ENCODE measurements at places on chromosomes 4 and X.

DNA sequence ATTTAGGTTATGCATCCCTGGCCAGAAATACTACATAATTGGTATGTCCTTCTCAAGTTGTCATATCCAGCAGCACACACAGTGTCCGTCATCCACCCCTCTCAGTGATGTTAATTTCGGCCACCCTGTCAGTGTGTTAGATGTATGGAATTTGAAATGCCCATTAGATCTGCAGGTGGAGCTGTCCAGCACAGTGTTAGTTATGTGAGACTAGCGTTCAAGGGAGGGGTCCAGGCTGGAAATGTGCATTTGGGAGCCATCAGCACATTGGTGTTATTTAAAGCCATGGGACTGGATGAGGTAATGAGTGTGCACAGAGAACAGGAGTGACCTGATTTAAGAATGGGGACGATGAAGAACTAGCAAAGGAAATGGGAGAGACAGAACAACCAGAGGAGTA is 22.4 kb downstream of the ANAPC4 start:
- no peak for DNase-seq

DNA sequence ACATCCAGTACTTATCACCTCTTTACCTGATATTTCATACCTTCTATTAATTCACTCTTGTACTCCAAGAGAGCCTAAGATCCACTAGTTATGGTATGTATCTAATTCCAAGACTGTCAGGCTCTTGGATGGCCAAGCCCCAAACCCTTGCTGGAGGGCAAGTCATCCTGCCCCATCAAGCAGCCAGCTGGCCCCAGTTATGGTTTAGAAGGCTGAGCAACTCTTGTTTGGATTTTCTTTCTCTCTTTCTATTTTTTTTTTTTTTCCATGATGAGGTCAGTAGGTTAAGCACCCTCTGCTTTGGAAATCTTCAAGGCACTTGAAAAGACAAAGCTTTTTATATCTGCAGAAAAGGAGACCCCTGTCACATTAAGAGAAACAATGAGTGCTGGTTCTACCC is 10.9 kb upstream of the FGF16 start:
- no peak for DNase-seq

DNA sequence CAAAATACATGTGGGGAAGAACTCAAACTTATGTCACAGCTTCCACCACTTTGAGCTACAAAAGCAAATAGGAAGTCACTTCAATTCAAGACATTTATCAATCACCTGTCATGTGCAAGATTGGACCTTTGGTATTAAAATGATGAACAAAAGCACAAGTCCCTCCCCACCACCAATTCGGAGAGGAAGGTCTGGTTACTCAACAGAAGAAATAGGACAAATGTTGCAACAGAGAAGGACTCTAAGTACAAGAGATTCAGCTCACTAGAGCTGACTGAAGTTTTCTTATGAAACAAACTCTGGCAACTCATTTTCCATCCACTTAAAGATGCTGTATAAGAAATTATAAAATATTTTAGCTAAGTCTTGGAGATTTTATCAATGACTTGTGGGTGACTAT is 16.0 kb upstream of the MMRN1 start:
- no peak for DNase-seq

DNA sequence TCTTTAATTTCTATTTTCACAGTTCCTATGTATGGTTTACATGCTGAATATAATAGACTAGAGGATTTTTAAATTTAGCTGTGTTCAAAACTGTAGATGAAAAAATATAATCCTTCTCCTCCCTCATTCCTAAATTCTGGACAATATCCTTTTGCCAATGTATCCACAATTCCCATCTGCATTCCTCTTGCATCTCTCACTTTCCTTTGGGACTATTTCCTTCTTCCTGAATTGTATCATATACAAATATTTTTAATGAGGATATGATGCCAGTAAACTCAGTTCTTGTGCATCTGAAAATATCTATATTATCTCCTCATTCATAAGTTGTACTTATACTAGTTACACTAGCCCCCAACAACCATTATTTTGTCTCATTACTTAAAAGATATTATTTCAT is 46.7 kb downstream of the DDX60L start:
- no peak for DNase-seq

DNA sequence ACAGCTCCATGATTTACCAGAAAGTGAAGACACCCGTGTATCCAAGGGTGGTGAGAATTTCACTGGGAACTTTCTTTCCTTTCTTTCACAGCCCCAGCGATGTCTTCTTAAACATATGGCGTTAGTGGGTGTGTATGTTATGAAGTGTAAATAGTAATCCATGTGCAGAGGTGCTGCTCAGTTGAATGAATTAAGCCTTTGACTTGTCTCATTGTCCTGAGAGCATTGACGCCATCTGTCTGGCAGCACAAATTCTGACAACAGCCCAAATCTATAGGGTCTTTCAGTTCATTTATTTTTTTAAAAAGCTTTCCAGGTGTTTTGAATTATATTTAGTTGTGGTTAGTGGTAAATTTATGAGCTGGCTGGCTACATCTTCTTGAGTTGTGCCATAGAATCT is 69.4 kb downstream of the CLCN5 start:
- DNase-seq = no peak

DNA sequence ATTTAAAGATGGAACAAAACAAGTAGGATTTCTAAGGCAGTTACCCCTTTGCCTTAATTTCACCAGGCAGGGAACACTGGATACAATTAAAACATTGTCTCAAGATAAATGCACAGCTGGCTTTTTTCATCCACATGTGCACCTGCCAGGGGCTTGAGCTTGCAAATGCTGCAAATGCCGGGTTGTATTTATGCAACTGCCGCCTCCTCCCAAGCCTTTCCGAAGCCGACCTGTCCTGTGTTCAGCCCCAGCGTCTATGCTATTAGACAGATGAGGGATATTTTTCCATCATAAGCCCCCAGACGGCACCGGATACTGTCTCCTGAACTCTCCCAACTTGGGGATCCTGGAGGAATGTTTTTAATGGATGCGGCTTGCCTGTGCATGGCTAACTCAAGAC is 251.6 kb downstream of the CRLF2 start:
- DNase-seq = no peak

DNA sequence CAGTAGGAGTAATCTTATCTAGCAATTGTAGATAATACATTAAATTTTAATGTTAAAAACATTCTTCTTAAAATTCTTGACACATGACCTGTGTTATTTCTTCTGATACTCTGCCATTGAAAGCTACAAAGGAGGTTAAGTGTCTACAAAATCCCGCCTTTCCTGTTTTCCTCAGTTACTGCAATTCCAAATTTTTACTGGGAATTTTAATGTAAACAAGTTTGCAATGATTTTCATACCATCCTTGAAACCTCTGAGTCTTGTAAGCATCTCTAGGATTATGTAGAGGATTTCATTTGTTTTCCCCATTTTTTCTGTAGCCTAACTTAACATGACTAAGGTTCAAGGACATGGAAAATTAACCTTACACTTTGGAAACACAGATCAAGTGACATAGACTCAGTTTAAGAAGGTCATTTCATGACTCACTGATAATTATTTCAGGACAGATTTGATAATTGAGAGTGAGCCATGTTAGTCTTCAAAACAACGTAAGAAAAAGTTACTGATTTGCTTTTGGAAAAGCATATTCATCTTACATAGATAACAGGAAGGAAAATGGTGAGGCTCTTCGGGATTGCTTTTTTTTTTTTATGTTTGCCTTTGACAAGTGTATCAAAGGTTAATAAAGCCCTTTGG is 39.6 kb upstream of the PDLIM5 start:
- no peak for DNase-seq

DNA sequence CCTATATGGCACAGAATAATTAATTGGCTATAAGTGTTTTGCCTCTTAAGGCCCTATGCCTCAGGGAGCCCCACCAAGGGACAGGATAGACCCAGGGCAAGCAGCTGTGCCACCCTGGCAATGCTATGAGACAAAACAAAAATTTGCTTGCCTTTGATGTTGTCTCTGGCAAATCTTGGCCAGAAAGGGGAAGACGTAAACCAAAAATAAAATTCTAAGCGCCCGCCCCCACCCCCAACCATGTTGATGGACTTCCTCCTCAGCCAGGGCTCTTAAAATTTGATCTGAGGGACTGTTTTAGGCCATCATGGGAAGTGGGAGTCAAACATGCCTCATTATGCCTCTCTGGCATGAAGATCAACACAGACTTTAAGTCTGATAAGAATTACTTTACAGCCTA is 130.5 kb upstream of the APOOL start:
- DNase-seq = no peak

DNA sequence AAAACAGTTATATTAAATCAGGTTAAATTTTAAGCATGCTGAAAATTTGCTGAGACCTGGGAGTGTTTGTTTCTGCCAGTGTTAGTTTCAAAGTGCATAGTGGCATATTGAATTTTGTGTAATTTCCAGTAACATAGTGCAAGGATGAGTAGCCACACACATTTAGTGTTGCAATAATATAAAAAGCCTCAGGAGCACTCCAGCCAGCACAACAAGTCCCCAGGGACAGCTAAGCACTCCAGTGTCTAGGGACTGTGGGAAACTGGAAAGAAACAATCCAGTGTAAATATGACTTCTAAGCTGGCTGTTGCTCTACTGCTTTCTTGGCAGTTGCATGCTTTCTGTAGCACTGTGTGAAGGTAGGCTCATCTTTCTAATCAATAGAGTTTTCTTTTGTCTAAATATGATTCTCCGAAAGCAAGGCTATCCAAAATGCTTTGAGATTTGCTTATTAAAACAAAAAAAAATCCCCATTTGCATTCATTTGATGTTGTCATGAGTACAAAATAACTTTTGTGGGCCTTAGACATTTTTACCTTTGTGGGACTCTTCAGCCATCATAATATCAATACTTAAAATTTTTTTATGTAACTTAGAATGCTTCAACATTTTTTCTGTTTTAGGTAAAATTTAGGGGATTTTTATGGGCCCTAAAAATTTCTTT is 24.2 kb upstream of the CXCL2 start:
- DNase-seq = no peak

- DNase-seq = peak; percentile 38
Measured at GRCh38 chr4:8537041-8537461, 43.1 kb upstream of the GPR78 start.

DNA sequence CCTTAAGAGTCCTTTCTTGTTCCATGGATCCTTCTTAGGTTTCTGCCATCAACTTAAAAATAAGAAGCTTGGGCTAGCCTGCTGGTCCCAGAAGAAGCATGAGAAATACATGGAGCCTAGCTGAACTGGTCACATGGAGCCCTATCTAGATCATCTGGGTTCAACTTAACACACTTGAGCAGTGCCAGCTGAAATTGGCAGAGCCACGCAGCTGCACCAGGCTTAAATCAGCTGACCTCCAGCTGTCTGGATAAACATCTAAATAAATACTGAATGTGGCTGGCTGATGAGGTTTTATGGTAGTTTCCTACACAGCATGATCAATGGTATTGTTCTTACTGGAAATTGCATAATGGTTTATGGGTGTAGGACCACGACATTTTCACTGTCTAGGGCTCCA is 598.4 kb upstream of the FAM241A start:
- DNase-seq = no peak

- DNase-seq = no peak
Measured at GRCh38 chrX:150572206-150572605, 3.8 kb downstream of the MTM1 start.

- no peak for DNase-seq
Measured at GRCh38 chr4:121308328-121308663, 72.5 kb downstream of the QRFPR start.

GRCh38 chr4:156499684-156500083 is 471.9 kb downstream of the PDGFC start:
- no peak for DNase-seq

DNA sequence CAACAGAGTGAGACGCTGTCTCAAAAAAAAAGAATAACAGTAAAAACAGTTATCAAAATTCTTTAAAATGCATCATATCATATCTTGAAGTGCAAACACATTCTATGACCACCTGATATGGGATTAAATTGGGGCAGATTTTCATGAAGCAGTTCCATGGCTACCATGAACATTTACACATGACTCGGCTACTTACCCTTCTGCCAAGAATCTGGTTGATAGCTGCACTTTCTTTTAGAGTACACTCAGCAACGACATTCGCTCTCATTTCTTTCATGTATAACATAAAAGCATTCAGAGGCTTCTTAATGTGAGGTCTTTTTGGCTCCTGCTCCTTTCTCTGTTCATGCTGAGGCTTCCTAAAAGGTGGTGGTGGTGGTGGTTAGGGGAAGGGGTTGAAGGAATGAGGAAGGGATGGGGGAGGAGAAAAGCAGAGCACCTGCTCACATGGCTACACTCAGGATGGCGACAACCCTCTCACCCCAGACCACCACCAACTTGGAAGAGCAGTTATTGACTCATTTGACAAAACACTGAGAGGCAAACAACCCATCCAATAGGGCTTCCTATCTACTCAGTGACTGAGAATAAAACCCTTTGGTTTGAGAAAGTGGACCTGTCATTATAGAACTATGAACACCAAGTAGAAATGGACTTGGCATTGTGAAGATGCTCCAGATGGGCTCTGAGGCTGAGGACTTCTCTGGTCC is 88.5 kb downstream of the HADH start:
- DNase-seq = no peak

- DNase-seq = no peak
Measured at GRCh38 chrX:17588303-17588702, 149.0 kb upstream of the SCML1 start.

DNA sequence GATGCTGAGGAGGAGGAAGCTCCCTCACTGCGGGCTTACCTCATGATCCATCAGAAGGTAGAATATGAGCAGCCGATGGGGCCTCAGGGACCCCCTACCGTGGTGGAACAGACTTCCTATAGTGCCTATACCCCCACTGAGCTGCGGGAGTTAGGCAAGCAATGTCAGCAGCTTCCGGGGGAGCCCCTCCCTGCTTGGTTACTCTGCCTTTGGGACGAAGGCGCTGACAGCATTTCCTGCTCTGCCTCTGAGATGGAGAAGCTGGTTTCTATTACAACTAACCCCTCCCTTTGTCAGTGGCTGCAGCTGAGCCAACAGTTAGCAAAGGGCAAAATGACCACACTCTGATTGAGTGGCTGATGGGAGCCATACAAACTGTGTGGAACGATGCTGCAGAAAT is 430.7 kb downstream of the IDS start:
- DNase-seq = no peak

- DNase-seq = no peak
Measured at GRCh38 chr4:47714269-47714668, 123.6 kb downstream of the CORIN start.

GRCh38 chr4:55366621-55367020 is 20.6 kb downstream of the SRD5A3 start:
- no peak for DNase-seq

GRCh38 chr4:61938250-61938846 is 738.2 kb downstream of the ADGRL3 start:
- DNase-seq = no peak

DNA sequence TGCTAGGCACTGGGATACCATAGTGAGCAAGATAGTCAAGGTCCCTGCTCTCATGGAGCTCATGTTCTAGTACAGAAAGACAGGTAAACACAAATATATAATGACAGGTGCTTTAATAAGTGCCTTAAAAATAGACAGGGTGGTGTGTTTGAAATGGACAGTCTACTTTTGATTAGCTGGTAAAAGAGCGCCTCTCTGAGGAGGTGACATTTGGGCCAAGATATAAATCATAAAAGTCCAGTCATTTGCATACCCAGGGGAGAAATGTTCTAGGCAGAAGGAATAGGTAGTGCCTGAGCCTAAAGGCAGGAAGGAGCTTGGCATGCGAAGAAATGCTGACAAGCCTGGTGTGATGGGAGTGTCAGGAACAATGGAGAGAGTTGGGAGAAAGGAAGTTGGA is 83.6 kb downstream of the DNAAF6 start:
- DNase-seq = no peak

GRCh38 chrX:68997911-68998310 is 167.3 kb downstream of the PJA1 start:
- DNase-seq = no peak
